Suprapubic skin (tissue), 4 donors: ENCODE measurements at places on chromosomes 11 and 22.
A peak's percentile ranks its signal among the peaks of the same experiment; 100 is the strongest.

DNA sequence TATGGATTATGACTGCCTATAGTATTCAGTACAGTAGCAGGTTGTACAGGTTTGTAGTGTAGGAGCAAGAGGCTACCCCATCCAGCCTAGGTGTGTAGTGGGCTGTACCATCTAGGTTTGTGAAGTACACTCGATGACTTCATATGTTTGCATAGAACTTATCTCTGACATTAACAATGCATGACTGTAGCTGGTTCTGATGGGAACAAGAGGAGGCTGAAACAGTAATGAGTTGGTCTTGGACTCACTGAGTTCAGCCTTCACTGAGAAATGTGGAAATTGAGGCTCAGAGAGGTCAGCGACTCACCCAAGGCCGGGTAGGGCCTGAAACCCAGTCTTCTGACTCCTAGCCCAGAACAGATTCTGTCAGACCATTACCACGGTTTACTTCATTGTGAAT, 13.0 kb downstream of the MYO7A start:
- H3K36me3 ChIP-seq: no peaks in the 10 kb centered on the region
- H3K27me3 ChIP-seq: peaks cover 23% of the 10 kb centered on the region
- peaks cover 6% of the 10 kb centered on the region for H3K4me1 ChIP-seq

- DNase-seq: no peak
- no peak overlapping the region for H3K27ac ChIP-seq
- H3K36me3 ChIP-seq: peaks cover 12% of the 10 kb centered on the region
- no peak overlapping the region for H3K4me3 ChIP-seq
These were observed 4.0 kb downstream of the APBB1 start for GRCh38 chr11:6414874-6415328.

- no peak overlapping the region for H3K4me3 ChIP-seq
- no peak for DNase-seq
- no peak overlapping the region for H3K27ac ChIP-seq
- no peaks in the 10 kb centered on the region for H3K27me3 ChIP-seq
These were observed 11.4 kb downstream of the FLI1 start for GRCh38 chr11:128705124-128705920.

DNA sequence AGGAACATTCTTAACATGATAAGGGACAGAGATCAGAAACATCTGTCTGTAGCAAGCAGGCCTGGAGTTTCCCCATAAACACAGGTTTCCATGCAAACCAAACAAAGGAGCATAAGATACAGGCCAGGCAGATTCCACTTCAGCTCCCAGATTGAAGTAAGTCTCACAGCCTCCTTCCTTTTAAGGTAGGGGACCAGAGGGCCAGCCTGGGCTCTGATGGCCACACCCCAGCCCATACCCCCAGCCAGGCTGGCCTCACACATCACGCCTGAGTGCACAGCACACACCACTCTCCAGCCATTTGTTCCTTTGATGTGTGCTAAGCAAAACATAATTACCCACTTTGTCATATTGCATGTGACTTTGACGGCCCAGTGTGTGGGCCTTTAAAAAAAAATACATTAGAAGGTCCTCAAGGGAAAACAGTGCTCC, 518.7 kb downstream of the NTM start:
- no peak overlapping the region for H3K27ac ChIP-seq
- H3K36me3 ChIP-seq: no peaks in the 10 kb centered on the region
- H3K4me3 ChIP-seq: no peak overlapping the region
- no peaks in the 10 kb centered on the region for H3K4me1 ChIP-seq

- peaks cover 9% of the 10 kb centered on the region for H3K4me1 ChIP-seq
- peak overlapping the region; percentile 8 for H3K4me3 ChIP-seq
- DNase-seq: no peak
- no peaks in the 10 kb centered on the region for H3K36me3 ChIP-seq
- no peak overlapping the region for H3K27ac ChIP-seq
- peaks cover 37% of the 10 kb centered on the region for H3K27me3 ChIP-seq
These were observed 317.8 kb downstream of the NTM start for GRCh38 chr11:131688048-131688693.
